ENCODE measurements at places on chromosomes 11 and 22.
A peak's percentile ranks its signal among the peaks of the same experiment; 100 is the strongest.

DNA sequence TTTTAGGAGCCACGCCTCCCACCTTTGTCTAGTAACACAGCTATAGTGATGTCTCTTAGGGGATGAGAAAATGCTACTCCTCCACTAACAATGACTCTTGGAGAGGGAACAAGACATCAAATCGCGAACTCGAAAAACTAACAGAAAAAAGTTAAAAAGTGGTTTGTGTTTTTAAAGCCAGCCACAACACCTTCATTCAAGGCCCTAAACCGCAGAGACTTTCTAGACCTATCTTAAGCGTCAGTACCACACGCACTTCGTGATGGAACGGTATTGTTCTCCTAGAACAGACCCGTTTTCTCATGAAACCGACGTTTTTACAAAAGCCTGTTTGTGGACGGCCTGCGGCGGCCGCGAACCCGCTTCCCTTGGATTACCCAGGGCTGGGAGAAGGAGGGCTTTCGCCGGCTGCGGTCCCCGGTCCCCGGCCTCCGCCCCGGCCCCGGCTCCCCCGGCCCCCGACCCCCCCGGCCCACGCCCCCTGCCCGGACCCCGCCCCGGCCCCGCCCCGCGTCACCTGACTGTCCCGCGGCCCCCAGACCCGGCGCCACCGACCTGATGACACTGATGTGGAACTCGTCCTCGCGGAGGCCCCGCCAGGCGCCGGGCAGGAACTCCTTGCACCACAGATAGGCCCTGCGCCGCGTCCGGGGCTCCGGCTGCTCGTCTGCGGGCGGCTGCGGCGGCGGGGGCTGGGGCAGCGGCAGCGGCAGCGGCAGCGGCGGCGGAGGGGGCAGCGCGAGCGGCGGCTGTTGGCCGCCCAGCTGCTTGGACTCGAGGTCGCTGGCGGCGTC, 718 bp downstream of the CHKA start:
- DNase-seq: peak; percentile 39

DNA sequence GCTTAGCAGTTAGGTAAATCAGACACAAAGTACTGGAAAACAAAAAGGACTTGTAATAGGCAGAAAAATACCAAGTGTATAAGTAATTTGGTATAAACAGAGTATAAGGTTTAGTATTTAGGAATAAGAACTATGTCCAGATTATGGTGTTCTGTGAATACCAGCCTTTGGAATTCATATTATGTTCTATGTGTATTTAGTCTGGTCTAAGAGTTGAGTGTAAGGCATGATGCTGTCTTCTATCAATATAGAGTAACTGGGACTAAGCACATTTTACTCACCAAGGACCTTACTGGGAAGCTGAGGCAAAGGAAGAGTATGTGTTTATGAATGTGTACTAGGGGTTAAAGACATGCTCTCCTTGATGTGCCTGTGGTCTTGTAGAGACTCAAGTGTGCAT, 9.5 kb downstream of the SDHD start:
- DNase-seq: no peak

- no peak for DNase-seq
Measured at GRCh38 chr11:79525257-79525656, 84.4 kb upstream of the TENM4 start.

- no peak for DNase-seq
Measured at GRCh38 chr11:93783765-93784144, 327 bp upstream of the MED17 start.

- DNase-seq: peak; percentile 68
Measured at GRCh38 chr22:38924347-38924952, 33.0 kb upstream of the APOBEC3A start.

- no peak for DNase-seq
Measured at GRCh38 chr11:95277868-95278267, 46.9 kb upstream of the SESN3 start.

DNA sequence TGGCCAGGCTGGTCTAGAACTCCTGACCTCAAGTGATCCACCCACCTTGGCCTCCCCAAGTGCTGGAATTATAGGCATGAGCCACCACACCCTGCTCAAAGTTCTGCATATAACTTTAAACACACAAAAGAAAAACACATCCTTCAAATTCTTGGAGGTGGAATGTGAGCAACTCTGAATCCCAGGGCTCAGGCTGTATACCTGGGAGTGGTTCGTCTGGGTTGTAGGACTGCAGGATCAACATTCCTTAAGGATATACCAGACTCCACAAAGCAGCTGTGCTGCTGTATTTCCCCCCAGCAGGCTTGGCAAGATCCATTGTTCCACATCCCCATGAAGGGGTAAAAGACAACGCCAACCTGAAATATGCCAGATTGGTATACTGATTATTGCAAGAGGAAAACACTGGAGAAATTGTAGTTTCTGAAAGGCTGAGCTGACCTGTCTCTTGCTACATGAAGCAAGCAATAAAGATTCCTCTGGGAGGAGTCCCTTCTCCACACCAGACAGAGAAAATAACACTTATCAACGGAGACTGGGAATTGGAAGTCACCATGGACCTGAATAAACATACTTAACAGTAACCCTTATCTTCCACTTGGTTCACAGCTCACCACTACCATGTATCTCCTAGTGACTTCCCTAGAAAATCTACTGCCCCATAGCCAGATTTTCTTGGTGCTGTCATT, 12.2 kb upstream of the RPS3 start:
- DNase-seq: no peak

GRCh38 chr11:72234514-72234830, 9.5 kb downstream of the PHOX2A start:
- no peak for DNase-seq

GRCh38 chr11:66055021-66055420, 2.9 kb downstream of the SF3B2 start:
- no peak for DNase-seq
